ENCODE measurements at places on chromosomes 12 and 14.

DNA sequence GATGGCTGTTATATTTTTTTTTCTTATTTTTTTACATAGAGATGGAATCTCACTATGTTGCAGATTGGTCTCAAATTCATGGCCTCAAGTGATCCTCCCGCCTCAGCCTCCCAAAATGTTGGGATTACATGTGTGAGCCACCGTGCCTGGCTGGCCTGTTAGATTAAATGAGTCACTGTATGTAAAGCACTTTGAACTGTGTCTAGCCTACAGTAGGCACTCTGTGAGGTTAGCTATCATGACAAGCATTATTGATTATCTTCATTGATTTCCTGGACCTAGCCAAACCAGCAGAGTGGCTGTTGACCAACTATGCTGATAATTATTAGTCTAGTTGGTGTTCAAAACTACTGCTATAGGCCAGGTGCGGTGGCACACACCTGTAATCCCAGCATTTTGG lies 42.6 kb downstream of the ARF6 start:
- DNase-seq: no peak

DNA sequence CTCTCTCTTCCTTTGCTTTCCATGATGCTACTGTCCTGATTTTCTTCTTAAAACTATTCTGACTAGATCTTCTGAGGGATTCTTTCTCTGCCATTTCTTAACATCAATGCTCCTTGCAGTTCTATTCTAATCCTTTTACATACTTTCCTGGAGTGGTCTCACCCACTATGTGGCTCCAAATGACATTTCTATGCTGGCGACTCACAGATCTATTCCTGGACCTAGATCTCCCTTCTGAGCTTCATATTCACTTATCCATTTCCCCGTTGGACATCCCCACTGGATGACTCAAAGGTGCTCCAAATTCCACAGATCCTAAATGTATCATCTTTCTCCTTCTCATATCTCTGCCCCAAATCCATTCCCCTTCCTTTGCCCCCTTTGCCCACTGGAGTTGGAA lies 4.1 kb downstream of the TEP1 start:
- peak; percentile 46 for DNase-seq

- DNase-seq: no peak
These were observed 26.6 kb downstream of the ASCL4 start for GRCh38 chr12:107801150-107801549.

- DNase-seq: no peak
These were observed 68.5 kb downstream of the PKP2 start for GRCh38 chr12:32828120-32828519.

GRCh38 chr14:33029511-33029910 lies 90.8 kb downstream of the NPAS3 start:
- no peak for DNase-seq

DNA sequence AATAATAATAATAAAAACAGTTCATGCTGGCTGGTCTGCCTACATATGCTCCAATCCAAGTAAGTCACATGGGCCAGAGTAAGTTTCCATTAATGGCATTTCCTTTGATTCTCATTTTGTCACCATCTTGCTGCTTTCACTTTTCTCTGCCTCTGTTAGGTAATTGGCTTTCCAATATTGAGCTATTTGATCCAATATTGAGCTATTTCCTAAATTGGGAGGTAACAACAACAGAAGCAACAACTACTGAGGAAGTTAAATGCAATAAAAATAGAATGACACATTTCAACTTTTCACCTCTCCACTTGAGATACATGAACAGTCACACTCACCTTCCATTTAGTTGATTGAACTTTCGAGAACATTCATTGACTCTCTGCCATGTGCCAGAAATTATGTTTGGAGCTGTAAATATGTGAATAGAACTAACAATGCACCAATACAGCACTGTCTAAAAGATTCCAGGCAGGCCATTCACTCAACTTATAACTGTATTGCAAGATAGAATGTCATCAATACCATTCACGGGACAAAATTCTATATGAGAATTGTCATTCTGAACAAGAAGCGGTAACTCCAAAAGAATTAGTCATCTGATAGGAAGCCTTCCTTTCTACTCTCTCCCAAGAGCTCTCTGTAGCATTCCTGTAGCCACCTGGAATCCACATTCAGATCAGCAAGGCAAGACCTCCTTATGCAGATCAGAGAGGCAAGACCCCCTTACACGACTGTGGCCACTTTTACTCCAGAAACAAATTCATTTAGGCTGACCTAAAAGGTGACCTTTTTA lies 136.4 kb downstream of the PHLDA1 start:
- no peak for DNase-seq

GRCh38 chr12:100197486-100197885 lies 3.1 kb upstream of the ACTR6 start:
- DNase-seq: no peak
